Chondrocyte (in vitro differentiated cells): ENCODE measurements at places on chromosomes 2 and 18. TPM values are rescaled to one million over a fixed set of nuclear protein-coding genes. Genes with fewer than 3 reads are reported as not detected.

- no peak for DNase-seq
Observed at GRCh38 chr2:238105506-238106338, 5.6 kb downstream of the ESPNL start.

DNA sequence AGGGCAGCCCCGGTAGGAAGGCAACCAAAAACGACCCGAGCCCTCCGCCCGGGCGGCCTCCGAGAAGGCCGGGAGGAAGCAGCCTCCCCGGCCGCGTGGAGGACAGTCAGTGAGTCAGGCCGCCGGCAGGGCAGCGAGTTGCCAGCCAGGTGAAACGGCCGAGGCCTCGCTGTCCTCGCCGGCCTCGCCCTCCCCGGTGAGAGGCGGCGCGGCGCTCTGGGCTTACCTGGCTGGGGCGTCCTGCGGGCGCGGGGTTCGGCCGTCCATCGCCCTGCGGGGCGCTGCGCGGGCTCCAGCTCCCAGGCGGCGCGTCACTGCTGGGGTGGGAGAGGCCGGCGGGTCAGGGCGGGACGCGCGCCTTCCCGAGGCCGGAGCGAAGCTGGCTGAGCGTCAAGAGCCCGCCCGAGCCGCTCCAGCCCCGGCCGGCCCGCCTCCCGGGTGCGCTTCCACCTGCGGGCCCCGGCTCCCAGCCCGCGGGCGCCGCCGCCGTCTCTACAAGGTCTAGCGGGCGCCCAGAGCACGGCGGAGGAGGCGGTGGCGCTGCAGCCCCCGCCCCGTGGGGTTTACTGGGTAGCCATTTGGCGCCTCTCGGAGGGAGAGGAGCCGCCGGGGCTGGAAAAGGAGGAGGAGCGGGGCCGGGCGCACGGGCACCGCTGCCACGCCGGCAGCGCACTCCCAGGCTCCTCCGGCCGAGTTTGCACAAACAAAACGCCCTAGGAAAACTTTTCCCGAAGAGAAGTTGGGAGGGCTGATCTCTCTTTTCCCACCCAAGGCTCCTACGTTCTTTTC, 499 bp downstream of the COBLL1 start:
- DNase-seq = peak; percentile 87

GRCh38 chr2:154386186-154386585, 312.3 kb upstream of the KCNJ3 start:
- DNase-seq = no peak

DNA sequence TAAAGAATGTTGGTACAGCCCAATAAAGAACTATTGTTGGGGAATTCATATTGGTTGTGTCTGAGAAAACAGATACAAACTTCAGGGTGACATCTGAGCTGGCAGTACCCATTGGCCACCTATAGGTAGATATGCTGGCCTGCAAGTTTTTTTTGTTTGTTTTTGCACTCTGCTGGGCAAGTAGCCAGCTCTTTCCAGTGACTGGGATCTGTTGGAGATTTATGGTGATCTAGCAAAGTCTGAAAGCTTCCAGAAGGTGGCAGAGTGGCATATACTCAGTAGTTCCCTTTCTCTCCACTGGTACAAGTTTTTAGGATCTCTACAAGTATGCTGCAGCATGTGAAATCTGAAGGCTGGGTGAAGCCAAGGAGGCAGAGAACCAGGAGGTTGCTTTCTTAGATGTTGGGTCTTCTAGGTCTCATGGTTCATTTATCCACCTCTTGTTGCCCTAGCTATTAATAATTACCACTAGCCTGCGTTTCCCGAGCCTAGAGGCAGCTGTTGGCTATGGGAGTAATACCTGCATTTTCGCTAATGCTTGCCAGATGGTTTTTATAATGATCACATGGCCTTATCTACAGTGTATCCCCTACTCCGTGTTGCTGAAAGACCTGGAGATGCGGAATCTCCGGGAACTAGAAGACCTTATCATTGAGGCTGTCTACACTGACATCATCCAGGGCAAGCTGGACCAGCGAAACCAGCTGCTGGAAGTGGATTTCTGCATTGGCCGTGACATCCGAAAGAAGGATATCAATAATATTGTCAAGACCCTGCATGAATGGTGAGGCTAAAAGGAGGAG, 9.5 kb downstream of the COPS7B start:
- no peak for DNase-seq

DNA sequence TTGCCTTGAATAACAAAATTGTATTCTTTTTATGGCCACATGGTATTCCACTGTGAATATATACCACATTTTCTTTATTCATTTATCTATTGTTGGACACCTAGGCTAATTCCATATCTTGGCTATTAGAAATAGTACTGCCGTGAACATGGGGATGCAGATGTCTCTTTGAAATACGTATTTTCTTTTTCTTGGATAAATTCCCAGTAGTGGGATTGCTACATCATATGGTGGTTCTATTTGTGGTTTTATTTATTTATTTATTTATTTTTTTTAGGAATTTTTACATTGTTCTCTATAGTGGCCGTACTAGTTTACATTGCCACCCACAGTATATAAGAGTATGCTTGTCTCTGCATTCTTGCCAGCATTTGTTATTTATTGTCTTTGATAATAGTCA, 679.8 kb upstream of the NRXN1 start:
- DNase-seq = no peak

- no peak for DNase-seq
Observed at GRCh38 chr2:109028277-109028676, 39.3 kb upstream of the EDAR start.

GRCh38 chr2:27735263-27735904, 36.1 kb upstream of the MRPL33 start:
- no peak for DNase-seq

GRCh38 chr2:158965107-158965506, 3.3 kb upstream of the TANC1 start:
- DNase-seq = no peak

GRCh38 chr2:123453046-123453700, 571.9 kb upstream of the CNTNAP5 start:
- DNase-seq = no peak

DNA sequence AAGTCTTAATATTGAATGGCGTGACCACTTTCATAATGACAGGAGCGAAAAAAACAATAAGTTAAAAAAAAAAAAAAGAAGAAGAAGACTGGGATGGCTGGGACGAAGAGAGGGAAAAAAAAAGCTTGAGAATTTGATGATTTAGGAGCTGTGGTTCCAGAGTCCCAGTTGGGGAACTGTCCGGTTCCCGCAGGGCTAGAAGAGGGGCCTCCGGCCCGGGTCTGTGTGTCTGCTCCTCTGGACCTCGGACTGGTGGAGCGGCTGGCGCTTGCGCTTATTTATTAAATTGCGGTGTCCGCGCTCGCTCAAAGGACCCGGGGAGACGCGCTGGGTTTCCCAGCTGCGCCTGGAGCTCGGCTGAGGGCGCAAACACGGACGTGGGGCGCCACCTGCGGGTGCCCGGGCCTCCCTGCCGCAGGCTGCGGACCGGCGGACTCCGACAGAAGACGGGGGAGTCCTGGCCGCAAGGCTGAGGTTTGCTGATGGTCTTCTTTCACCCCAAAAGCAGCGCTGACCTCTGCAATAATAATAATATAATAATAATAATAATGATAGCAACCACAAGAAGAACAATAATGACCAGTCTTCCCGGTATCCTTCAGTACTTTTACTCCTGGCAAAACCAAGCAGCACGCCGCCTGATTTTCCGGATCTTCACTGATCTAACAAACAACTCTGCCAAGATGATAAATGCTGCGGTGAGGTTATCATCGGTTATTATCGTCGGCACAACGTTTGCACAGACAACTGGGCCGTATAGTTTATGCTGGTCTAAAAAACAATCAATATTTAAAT, at the start of gene CBLN2:
Gene CBLN2, minus strand, starts transcription at position 251 of the 795 bp plus-strand sequence. CDS start 2,182 bp downstream, outside the sequence.
- DNase-seq = peak; percentile 86

DNA sequence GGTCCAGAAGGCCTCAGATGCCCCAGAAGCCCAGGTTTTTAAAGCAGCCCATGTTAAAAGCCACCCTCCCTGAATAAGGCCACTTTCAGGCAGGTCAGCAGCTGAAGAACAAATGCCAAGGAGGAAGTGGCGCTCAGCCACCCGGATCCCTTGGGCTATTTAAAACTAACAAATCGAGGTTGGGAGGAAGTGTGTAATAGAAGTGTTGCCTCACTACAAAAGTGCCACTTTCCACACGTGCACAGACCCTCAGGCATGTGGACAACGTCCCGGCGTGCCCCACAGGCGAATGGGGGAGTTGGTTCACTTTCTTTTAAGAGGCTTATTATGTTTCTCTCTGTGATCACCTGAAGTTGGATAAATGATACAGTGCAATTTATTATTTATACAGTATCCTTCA, 173.8 kb upstream of the SALL3 start:
- DNase-seq = no peak

DNA sequence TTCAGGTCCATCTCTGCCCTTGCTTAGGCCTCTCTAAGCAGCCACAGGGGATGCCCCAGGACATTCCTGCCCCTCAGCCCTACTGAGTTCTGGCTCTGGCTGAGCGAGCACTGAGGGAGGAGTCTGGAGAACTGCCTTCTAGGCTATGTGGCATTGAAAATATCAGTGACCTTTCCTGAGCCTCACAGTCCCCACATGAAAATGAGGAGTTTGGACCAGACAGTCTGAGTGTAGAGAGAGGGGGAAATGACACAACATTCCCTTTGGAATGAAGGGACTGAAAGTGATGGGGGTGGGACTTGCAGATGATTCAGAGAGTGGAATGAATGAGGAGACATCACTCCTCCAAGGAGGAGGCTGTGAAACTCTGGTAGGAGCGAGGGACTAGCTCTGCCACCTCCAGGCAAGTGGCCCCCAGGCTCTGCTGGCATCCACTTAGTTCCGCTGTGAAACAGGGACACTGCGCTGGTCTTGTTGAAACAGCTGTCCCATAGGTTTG, 8.0 kb downstream of the TNS1 start:
- no peak for DNase-seq

- no peak for DNase-seq
Observed at GRCh38 chr2:178731300-178731699, 75.9 kb downstream of the TTN start.

DNA sequence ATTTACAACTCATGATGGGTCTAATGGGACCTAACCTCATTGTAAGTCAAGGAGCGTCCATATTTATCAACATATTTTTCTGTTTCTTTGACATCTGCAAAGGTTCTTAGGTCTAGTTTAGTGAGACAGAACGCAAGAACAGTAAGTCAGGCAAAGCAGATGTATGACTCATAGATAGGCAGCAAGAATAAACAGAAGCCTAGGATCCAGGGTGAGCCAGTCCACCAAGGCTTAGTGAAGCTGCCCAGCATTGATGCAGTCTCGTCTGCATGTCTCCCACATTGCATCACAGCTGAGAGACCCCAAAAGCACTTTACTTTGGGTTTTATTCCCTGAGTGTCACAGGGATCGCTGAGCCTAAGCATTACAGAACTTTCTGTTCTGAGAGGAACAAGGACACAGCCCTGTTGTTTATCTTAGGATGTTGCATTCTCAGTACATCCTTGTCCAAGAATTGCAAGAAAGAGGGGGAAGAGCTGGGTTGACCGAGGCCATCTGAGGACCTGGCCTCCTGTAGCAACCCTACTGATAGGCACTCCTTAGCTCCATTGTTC, 29.6 kb upstream of the TMEM177 start:
- DNase-seq = no peak

GRCh38 chr18:49029628-49030027, 78.9 kb upstream of the SMAD7 start:
- DNase-seq = peak; percentile 73

GRCh38 chr2:221851531-221852045, 279.5 kb upstream of the EPHA4 start:
- DNase-seq = no peak

- DNase-seq = no peak
Observed at GRCh38 chr2:11865378-11865777, 118.9 kb downstream of the LPIN1 start.

DNA sequence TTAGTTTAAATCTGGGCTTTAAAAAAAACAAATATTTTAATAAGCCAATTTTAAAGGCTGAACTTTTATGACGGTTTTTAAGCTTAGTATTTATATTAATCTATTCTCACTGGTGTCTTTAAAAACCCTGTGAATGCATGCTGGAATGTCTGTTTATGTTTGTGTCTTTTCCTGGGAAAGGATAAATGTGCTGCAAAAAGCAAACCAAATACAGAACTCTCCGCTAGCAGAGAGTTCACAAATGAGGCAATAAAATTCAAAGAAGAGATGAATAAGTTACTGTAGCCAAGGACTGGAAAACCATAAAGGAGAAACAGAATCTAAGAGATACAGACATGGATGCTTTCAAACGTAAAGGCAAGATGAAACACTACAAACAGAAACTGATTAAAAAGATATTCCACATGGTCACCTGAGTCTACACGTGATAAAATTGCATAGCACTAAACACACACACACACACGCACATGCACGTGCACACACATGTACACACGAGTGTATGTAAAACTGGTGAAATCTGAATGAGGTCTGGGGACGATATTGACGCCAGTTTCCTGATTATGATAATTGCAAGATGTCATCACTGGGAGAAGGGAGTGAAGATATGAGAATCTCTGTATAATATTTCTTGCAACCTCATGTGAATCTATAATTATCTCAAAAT, 4.5 kb downstream of the TWIST2 start:
- no peak for DNase-seq

DNA sequence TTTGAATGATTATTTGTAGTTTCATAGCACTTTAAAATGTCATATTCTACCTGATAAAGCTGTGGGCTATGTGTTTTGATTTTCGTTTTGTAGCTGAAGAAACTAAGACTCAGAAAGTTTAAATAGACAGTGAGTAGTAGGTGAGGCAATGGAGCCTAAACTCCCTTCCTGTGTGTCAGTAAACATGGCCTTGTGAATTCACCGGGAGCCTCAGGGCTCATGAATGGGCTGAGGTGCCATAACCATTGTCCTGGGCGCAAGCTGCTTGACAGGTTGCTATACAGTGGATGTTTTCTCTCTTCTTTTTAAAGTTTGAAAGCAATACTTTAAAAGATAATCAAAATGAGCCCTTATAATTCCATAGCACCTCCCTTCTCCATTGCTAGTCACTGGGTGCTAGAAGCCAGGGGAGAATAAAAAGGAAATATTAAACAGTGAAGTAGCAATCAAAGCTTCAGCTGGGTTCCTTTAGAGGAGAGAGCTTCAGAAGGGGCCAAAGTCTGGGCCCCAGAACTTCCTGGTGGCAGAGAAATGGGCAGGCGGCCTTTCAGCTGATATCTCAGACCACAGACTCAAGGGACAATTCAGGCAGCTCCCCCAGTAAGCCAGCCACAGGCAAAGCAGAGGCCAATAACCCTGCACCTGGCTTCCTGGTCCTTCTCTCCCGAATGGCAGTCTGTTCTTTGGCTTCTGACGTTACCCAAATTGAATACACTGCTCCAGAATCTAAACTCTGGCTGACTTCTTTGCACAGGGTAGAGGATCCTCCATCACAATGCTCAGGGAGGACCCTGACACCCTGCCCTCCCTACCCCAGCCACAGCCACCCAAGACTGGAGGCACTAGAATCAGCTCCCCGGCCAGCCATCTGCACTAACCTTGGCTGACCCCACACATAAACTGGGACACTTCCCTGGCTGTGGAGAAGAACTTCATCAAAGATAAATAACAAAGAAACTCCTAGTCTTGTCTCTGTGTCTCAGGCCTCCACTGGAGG, 51.8 kb upstream of the NPAS2 start:
- no peak for DNase-seq

GRCh38 chr2:238169708-238170251, 11.0 kb downstream of the ERFE start:
- peak; percentile 38 for DNase-seq

TTC21B gene
- total RNA-seq = 12.7 to 24.9 TPM (median 15.8 TPM) in 3 replicates

GFPT1 gene
- total RNA-seq = 102 to 144 TPM (median 142 TPM) in 3 replicates

CCBE1 gene
- 0.38 to 1.8 TPM (median 0.72 TPM) in 3 replicates for total RNA-seq

SLC38A11 gene
- total RNA-seq = 0.12 to 0.36 TPM (median 0.18 TPM) in 3 replicates

TXNDC2 gene
- 0.17 to 0.41 TPM (median 0.28 TPM) in 3 replicates for total RNA-seq

DUSP19 gene
- 4.1 to 6.6 TPM (median 4.3 TPM) in 3 replicates for total RNA-seq

TMEM87B gene
- total RNA-seq = 19.4 to 20.1 TPM (median 19.8 TPM) in 3 replicates

OTOF gene
- not detected in 3 replicates for total RNA-seq
